ENCODE measurements at places on chromosomes 3 and 15.

DNA sequence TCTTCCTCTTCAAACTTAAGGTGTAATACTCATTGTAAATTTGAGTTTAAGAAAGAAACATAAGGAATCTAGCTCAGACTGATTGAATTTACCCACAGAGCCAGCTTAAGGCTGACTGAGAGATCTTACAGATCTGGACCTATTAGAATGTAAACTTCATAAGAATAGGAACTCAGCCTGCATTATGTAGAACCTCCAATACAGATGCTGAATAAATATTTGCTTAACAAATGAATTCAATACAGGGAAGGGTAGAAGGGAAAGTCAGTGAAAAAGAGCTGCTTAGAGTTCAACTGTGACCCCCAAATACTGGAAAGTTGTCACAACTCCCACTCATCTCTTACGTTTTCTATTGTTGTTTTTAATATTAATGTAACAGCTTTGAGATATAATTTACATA, 11.5 kb downstream of the KPNA4 start:
- no peak for DNase-seq

GRCh38 chr3:64267721-64268604, 42.7 kb upstream of the PRICKLE2 start:
- no peak for DNase-seq

- peak; percentile 21 for DNase-seq
These were observed 161.3 kb upstream of the TLE3 start for GRCh38 chr15:70259028-70259424.

- no peak for DNase-seq
These were observed 91.8 kb downstream of the UBE2E2 start for GRCh38 chr3:23294770-23295387.

All from activated CD8-positive, alpha-beta memory T cell treated with anti-CD3 and anti-CD28 coated beads for 4 hours (primary cell).